ENCODE measurements at places on chromosomes 1 and 21.

DNA sequence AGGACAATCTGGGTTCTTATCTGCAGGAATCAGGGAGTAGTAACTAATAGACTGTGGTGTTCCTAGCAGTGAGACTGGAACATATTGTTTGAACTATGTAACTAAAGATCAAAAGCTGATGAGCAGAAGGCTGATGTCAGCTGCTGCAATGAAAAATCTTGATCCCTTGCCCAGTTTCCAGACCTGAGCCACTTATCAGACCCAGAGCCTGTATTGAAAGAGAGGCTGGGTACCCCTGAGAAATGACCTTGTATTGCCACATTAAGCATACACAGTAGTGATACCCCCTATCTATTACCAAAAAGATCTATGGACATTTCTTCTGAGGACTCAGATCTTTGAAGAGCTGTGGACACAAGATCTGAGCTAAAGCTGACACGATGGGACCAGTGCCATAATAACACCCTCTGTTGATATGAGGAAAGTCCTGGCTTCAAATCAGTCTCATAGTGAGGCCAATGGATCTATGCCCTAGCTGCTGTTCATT lies 178.0 kb upstream of the GALNT2 start:
- DNase-seq: no peak

DNA sequence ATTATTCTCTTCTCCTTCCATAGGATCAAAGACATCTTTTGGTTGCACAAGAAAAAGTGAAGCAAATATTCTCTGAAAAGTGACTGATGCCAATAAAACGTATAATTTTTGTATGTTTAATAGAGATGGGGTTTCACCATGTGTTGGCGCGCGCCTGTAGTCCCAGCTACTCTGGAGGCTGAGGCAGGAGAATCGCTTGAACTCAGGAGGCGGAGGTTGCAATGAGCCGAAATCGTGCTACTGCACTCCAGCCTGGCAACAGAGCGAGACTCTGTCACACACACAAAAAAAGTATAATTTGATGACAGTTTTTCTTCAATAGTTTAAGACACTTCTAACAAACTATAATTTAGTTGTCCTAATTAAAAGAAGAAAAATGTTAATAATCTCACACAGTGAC lies 23.8 kb downstream of the ANP32E start:
- no peak for DNase-seq

DNA sequence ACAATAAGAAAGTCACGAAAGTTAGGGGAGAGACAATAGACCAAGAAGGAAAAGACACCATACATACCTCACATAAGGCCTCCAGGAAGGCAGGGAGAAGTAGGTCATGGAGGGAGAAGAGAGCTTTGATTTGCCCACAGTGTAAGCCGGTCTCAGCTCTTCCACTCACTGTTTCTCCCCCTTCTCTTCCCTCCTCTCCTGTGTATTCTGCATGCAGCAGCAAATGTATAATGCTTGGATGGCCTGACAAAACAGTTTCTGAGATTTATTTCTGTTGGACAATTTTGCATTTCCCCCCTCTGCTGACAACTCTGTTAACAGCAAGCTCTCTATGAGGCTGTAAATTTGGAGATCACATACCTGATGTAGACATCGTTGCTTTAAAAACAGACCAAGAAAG lies 318.9 kb downstream of the OMA1 start:
- DNase-seq: no peak

- DNase-seq: no peak
These were observed 20.3 kb downstream of the PDC start for GRCh38 chr1:186440584-186440983.

Data from mesothelial cell of epicardium (in vitro differentiated cells).